ENCODE measurements at places on chromosomes 2 and 18. TPM values are rescaled to one million over a fixed set of nuclear protein-coding genes. Genes with fewer than 3 reads are reported as not detected.

Gene RSAD2
- 12.5 TPM for total RNA-seq

Gene PFN4
- 0.29 TPM for total RNA-seq

Gene PLEKHH2
- total RNA-seq = 29.1 TPM

Gene AKAIN1
- not detected for total RNA-seq

Gene FIGN
- 6.3 TPM for total RNA-seq

Gene PKDCC
- 63.1 TPM for total RNA-seq

Gene CCDC178
- total RNA-seq = 0.73 TPM

Gene MEP1B
- not detected for total RNA-seq

Gene CEBPZOS
- 33.1 TPM for total RNA-seq

Gene CCDC148
- 1.3 TPM for total RNA-seq

Gene SPC25
- total RNA-seq = 1.4 TPM

Gene CMPK2
- 20.2 TPM for total RNA-seq

Gene SERPINB11
- total RNA-seq = not detected

Gene C2orf72
- 0.67 TPM for total RNA-seq

Gene SIX3
- not detected for total RNA-seq

Gene HOXD13
- not detected for total RNA-seq

Gene FAP
- 15.0 TPM for total RNA-seq

Gene NYAP2
- 0.55 TPM for total RNA-seq

Gene GPBAR1
- total RNA-seq = 1.7 TPM

Gene NDC80
- 1.7 TPM for total RNA-seq

Gene ARHGAP28
- total RNA-seq = 18.9 TPM

Gene NXPH2
- not detected for total RNA-seq

Gene SCYGR4
- not detected for total RNA-seq

Gene DYNAP
- not detected for total RNA-seq

Gene EVX2
- total RNA-seq = not detected

Gene BAZ2B
- total RNA-seq = 60.0 TPM

Gene PRKRA
- 45.4 TPM for total RNA-seq

Gene NPHP1
- total RNA-seq = 5.6 TPM
